Left lung (tissue), 14 donors: ENCODE measurements at places on chromosomes 1 and 21.

- DNase-seq = no peak
Observed at GRCh38 chr1:53258216-53258615, 19.9 kb upstream of the MAGOH start.

- DNase-seq = no peak
Observed at GRCh38 chr1:51526248-51526647, 7.2 kb upstream of the EPS15 start.

DNA sequence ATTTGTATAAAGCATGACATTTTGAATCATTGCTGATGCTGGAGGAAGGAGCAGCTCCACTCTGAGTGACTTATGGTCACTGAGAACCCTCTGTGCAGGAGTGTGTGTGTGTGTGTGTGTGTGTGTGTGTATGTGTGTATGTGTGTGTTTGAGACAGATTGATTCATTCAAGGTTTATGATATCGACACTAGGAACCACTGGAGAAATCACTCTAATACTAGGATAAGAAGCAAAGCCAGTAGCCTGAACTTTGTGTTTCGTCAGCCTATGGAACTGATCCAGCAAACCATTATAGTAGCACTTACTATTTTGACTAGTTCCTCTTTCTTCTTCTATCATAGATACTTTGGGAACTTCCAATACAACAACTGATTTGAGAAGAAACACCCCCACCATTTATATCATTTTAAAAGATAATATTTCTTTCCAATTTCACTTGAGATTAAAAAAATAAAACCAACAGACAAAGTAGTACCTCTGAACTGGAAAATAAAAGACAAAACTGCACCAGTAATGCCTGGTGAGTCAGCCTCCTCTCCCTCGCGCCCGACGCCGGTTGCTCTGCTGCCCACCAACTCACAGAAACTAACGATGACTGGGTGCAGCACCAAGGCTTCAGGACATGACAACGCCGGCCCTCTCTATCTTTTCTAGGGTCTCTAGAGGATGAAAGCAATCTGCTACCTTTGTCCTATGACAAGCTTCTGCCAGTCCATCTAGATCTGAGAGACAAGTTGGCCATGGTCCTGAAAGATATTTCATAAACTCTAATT lies 20.9 kb downstream of the SLAMF1 start:
- peak; percentile 7 for DNase-seq

GRCh38 chr1:89287181-89288050 lies 14.8 kb upstream of the GBP5 start:
- no peak for DNase-seq

DNA sequence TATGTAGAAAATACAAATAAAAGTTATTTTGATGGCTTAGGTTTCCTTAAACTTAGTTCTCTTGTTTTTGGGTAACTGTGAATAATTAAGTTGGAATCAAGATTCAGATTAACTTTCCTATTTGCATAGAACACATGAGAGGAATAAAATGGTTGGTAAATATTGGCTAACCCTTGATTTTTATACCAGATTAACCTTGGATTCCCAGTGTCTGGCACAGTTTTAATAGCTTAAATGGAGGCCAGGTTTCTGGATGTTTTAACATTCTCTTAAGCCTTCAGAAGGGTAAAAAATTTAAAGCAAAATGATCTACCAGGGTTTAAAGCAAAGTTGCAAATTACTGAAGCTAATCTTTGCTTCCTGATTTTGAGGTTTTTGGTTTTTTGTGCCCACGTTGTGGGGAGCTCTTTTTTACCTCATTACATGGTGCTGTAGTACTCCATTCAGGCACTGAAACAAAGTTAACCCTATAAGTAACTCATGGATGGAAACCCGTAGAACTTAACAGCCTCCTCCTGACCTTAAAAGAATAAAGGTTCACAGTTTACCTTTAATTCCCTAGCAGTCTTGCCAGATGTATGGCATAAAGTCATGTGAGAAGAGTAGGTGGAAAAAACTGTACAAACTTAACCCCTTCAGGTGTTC lies 8.4 kb upstream of the SPATA1 start:
- no peak for DNase-seq

GRCh38 chr1:69246109-69246508 lies 321.6 kb upstream of the LRRC7 start:
- no peak for DNase-seq

GRCh38 chr1:113125517-113125916 lies 52.5 kb downstream of the LRIG2 start:
- no peak for DNase-seq

- DNase-seq = no peak
Observed at GRCh38 chr1:110829955-110830553, 42.9 kb upstream of the CD53 start.

DNA sequence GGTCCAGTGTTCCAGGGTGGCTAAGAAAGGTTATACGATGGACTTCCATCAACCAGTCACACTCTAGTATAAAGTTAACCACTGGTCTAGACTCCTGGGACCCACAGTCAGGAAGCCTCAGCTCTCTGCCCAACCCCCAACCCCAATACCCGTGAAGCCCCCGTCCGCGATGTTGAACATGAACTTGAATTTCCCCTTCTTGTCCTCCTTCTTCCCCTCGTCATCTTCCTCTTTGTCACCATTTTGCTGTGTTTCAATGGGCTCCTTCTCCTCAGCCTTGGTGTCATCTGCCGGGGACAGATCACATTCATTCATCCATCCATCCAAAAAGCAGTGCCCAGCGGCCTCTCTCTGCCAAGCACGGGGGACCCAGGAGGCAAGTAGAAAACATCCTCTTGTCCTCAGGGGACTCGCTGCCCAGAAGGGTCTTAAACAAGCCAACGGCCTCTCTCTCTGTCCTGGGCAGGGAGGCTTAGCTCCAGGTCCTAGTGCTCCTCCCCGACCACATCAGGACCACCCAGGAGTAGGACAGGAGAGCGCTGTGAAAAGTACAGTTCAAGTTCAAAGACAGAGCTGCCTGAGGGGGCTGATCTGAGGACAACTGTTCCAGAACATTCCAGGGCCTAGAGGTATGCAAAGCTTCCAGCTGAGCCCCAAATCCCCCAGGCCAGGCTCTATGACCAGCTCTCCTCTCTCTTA lies 66.5 kb downstream of the KCNAB2 start:
- no peak for DNase-seq

DNA sequence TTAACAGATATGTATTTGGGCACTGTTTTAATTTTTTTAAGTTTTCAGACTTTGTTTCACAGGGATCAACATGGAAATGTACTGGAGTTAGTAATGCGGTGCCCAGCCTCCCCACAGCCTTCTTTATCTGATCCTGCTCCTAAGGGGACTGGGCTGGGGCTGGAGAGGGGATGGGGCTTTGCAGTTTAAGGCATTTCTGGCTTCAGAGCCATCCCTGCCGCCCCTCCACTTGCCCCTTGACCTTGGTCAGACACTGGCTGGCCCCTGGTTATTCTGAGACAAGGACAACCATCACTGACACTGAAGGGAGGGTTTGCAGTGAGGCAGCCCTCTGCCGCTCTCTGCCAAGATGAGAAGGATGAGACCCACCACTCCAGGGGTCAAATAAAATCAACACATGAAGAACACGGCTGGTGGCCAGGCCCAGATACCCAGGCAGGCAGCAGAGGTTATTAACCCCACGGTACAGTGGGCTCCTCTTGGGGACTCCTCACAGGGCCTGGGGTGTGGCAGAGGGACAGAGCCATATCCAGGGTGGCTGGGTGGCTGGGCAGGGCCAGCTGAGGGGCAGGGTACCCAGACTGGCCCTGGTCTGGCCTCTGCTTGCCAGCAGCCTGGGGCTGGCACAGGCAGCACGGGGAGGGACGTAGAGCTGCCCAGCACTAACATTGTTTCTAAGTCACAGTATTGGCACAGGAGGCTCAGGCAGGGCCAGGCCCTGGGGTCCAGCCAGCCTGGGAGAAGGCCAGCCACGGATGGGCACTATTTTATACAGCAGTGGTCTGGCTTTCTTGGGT lies 7.2 kb upstream of the UBE2U start:
- DNase-seq = no peak

GRCh38 chr1:34100332-34100731 lies 64.7 kb downstream of the CSMD2 start:
- DNase-seq = no peak

- DNase-seq = no peak
Observed at GRCh38 chr1:171973421-171973820, 132.1 kb downstream of the DNM3 start.

DNA sequence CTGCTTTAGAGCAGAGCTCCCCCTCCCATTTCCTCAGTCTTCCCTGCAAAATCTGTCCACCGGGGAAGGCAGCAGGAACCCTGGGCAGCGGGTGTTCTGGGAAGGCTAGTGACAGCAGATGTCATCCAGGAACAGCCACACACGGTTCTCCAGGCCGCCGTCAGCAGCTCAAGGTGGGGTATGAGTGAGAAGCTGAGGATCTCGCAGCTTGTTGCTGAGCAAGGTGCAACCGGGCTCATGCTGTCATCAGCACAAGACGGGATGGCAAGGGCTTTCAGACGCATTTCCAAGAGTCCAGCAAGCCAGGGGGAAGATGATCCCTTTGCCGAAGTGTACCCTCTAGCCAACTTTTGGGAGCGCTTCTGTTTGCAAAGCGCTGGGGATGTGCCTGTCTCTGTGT lies 23.0 kb upstream of the SPSB1 start:
- DNase-seq = no peak

DNA sequence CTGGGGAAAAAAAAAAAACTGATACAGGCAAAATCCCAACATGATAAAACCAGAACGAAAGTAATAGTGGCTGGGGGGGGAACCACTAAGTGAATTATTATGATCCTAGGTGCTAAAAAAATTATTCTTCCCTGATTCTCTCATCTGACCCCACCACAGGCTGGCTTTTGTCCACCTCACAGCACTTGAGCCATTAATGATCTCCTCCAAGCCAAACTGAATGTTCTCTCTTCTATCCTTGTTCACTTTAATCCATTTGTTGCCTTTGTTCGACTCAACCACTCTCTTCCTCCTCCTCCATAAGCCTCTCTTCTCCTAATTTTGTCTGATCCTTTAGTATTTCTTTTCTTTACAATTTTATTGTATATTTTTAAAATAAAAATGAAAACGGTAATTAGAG lies 16.0 kb upstream of the SMYD2 start:
- DNase-seq = no peak

DNA sequence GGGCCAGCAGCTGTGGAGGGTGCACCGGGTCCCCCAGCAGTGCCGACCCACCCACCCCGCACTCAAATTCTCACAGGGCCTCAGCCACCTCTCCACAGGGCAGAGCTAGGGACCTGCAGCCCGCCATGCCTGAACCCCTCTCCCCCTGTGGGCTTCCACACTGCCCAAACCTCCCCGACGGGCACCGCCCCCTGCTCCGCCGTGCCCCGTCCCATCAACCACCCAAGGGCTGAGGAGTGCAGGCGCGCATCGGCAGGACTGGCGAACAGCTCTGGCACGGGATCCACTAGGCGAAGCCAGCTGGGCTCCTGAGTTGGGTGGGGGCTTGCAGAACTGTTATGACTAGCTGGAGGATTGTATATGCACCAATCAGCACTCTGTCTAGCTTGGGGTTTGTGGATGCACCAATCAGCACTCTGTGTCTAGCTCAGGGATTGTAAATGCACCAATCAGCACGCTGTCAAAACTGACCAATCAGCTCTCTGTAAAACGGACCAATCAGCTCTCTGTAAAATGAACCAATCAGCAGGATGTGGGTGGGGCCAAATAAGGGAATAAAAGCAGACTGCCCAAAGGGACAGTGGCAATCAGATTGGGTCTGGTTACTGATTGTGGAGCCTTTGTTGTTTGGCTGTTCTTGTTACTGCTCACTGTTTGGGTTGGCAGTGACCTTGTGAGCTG lies 12.4 kb upstream of the RCAN3 start:
- DNase-seq = no peak

- no peak for DNase-seq
Observed at GRCh38 chr1:213166852-213167251, 115.8 kb downstream of the RPS6KC1 start.
